SIG-M5 (cell line): ENCODE measurements at places on chromosomes 3 and 15.

DNA sequence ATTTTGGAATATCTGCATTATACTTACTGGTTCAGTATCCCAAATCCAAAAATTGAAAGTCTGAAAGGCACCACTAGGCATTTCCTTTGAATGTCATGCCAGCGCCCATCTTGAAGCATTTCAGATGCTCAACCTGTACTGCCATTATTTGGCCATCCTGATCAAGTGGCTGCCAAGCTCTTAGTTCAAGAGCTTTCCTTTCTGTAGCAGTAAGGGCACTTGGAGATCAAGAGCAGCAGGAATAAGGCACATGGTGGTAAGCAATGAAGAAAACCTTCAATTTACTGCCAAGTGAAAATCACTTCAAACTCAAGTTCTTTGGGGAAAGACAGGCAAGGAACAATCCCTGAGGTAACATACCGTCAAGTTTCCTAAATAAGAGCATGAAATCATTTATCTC is 10.0 kb downstream of the RHOA start:
- DNase-seq, result no peak

DNA sequence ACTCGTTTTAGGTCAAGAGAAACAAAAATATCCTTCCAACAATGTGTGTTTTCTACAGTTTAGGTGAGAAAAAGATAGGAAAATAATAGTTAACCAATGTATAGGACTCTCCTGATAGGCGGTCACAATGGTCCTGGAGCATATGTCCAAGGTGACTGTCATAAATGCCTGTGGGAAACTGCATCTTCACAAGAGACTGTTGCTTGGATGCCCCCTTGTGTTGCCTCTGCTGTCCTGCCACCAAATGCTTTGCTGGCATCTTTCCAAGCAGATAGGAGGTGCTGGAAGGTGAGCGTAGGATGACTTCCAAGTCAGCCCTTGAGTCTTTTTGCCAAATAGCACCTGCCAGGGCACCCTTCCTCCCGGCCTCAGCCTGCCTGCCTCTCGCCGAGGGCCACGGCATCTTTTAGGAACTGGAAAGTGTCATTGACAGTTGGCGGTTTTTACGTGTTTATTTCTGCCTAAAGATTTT is 24.1 kb upstream of the SACM1L start:
- no peak for DNase-seq

DNA sequence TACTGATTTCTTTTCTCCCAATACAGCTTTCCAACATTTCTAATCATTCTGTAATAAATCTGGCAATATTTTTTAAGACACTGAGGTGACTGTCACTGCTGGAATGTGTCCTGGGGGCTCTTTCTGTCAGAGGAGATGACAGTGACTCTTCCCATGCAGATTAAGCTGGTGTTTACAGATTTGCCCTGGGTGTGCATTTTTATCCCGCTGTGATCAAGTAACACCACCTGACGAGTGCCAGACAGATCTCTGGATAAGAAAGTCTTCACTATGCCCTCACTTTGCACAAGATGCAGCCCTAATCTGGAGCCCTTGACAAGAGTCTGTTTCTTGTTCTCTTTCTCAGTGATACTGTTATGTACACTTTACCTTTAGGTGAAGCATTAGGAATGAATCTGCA is 477.7 kb downstream of the ZIC1 start:
- no peak for DNase-seq

DNA sequence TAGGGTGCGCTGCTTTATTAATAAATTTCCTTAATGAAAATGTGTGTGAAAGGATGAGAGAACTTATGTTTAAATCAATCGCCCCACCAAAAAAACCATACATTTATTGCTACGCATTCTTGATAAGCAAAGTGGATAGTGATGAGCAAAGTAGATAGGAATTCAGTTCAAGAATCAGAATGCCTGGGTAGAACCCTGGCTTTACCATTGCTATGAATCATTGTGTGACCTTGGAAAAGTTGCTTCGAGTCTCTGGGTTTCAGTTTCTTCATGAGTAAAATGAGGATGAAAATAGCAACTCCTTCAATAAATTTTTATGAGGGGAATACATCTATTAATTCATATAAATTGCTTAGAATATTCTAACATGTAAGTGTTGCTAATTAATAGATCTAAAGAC is 2.6 kb upstream of the ALCAM start:
- DNase-seq, result no peak

GRCh38 chr3:186824430-186825139 is 17.9 kb upstream of the ADIPOQ start:
- no peak for DNase-seq

GRCh38 chr3:152499791-152500385 is 231.2 kb downstream of the MBNL1 start:
- no peak for DNase-seq

DNA sequence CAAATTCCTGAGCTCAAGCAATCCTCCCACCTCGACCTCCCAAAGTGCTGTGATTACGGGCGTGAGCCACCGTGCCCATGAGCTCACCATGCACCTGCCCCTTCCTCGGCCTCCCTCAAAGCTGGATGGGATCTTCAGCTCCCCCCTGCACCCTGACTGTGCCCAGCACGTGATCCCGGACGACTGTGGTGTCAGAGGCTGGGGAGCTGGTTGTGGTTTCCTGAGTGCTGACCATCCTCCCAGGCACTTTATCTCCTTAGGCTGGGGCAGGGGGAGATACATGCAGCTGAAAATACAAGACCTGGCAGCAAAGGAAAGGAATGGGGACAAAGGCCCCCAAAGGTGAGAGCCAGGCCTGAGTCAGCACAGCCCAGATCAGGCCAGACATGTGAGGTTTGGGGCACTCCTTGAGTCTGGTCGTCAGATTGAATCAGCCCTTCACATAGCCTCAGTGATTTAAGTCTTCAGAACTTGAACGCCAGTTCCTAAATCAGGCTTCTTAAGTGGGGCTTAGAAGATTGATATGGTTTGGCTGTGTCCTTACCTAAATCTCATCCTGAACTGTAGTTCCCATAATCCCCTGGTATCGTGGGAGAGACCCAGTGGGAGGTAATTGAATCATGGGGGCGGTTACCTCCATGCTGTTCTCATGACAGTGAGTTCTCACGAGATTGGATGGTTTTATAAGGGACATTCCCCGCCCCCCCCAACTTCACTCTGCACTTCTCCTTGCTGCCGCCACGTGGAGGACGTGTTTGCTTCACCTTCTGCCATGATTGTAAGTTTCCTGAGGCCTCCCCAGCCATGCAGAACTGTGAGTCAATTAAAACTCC is 35.8 kb downstream of the PRKCD start:
- peak; percentile 39 for DNase-seq
